ENCODE measurements at places on chromosomes 3 and 15.

- DNase-seq: no peak
These were observed 106.0 kb downstream of the KLHL25 start for GRCh38 chr15:85688711-85689110.

- no peak for DNase-seq
These were observed 133.7 kb downstream of the FOXB1 start for GRCh38 chr15:60137711-60138396.

DNA sequence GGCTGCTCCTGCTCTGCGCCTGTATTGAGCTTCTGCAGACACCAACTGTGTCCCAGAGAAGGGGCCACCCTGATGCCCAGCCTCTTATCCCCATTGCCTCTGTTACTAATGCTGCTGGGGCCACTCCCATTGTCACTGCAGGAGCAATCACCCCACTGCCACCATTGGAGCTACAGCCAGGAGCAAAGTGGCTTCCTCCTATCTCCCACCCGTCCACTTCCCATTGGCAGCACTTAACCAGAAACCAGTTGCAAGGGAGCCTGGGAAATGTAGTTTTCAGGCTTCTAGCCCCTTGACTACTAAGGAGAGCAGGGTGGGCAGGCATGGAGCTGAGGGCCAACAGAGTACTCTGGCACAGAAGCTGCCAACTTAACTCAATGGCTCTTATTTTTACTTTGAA, 55.9 kb upstream of the KLF13 start:
- no peak for DNase-seq

DNA sequence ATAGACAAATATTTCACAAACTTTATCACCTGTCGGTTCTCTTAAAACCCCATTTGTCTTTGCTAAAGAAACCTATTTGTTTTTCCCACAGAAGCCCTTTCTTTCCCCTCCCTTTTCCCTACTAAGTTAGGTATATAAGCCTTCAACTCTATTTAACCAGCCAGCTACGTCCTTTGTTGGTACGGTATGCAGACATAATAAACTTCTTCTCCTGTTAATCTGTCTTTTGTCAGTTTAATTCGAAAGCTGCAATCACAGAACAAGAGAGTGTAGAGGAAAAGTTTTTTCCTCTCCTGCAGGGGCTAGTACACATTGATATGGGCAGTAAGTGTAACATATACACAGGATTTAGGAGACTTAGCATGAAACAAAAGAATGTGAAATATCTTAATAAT, 21.9 kb upstream of the C15orf39 start:
- DNase-seq: no peak

GRCh38 chr3:160125258-160125657, 100.0 kb upstream of the C3orf80 start:
- no peak for DNase-seq

DNA sequence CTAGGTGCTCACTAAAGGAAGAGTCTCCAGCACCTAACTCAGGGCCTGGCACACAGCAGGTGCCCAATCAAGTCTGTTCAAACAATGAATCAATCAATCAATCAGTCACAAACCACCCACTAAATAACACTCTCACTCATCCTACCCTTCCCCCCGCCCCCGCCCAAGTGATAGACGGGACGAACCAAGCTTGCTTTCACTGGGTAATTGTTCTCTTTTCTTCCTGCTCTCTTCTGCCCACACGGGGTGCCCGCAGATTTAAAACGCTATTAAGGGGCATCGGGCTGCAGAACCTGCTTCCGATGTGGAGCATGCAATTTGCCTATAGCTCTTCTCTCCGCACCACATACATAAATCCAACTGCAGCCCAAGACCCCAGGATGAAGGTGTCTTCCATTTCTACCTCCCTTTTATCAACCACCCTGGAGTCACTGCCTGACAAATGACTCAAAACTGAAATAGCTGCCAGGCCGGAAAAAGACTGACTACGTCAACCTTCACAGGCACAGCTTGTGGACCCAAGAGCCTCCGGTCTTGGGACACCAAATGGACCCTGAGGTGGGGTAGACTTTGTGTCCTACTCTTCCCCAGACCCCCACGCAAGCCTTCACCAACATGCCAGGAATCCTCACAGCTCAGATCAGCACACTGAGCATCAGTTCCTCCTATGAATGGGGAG, 1.7 kb downstream of the KLHL25 start:
- DNase-seq: no peak

DNA sequence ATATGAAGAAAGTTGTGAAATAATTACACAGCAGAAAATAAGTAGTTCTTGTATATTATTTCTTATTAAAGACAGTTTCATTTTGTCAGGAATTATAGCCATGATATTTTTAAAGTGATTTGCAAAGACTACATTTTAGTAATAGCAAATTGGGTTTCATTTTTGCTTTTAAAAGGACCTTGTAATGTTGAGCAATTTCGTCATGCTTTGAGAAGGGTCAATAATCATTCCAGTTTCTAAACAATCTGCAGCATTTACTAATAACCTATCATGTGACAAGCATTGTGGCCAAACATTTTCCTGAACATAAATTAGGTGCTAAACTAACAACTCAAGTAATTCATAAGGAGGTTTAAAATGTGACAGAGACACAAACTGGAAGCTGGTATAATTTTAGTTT, 214.4 kb upstream of the CBLB start:
- DNase-seq: no peak

Data from cortex of kidney (tissue), 1 donor.